ENCODE measurements at places on chromosomes 3 and 15.

GRCh38 chr15:60660290-60661051, 181.5 kb upstream of the ICE2 start:
- DNase-seq = no peak

GRCh38 chr3:5052247-5052646, 69.8 kb upstream of the ARL8B start:
- no peak for DNase-seq

GRCh38 chr3:99570061-99570460, 68.3 kb upstream of the COL8A1 start:
- DNase-seq = no peak

GRCh38 chr3:129433565-129433964, 5.1 kb upstream of the EFCAB12 start:
- no peak for DNase-seq

DNA sequence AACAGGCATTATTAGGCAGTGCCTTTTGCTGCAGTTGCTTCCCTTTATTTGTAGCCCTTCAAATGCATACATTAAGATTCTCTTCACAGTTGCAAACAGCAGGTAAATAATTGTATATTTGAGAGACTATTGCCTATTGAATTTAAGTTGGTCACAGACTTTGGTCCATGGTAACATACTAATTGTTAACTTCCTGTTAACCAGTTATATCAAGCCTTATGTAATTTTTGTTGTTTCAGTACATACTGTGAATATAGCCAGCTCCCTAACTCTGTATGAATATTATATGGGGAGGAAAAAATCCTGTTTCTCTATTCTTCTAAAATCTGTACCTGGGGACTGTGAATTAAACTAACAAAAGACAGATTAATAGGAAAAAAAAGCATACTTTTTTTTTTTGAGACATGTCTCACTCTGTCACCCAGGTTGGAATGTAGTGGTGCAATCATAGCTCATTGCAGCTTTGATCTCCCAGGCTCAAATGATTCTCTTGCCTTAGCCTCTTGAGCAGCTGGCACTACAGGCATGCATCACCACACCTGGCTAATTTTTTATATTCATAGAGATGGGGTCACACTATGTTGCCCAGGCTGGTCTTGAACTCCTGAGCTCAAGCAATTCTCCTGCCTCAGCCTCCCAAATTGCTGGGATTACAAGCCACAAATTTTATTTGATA, 53.2 kb downstream of the CHL1 start:
- DNase-seq = no peak

GRCh38 chr15:29162411-29162810, 107.2 kb downstream of the NSMCE3 start:
- no peak for DNase-seq
